Suppressor macrophage (primary cell): ENCODE measurements at places on chromosomes 4 and X.
A peak's percentile ranks its signal among the peaks of the same experiment; 100 is the strongest.

GRCh38 chr4:22019676-22020075 lies 71.1 kb upstream of the KCNIP4 start:
- no peak for DNase-seq

- DNase-seq, result no peak
These were observed 31.8 kb upstream of the ERVMER34-1 start for GRCh38 chr4:52783069-52783468.

GRCh38 chr4:96703265-96703664 lies 863.4 kb downstream of the PDHA2 start:
- no peak for DNase-seq

DNA sequence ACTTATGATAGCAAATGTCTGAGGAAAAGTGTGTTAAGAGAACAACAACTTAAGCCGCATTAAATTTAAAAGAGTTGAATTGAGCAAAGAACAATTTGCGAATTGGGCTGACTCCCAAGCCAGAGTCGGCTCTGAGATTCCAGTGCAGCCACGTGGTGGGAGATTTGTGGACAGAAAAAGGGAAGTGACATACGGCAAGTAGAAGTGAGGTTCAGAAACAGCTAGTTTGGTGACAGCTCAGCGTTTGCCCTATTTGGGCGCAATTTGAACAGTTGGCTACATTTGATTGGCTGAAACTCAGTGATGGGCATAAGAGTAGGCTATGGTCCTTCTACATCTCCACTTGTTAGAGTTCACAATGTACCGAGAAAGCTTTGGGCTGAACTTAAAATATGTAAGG lies 124.0 kb downstream of the PRKX start:
- peak; percentile 29 for DNase-seq

GRCh38 chr4:124903995-124904722 lies 191.6 kb upstream of the ANKRD50 start:
- no peak for DNase-seq

DNA sequence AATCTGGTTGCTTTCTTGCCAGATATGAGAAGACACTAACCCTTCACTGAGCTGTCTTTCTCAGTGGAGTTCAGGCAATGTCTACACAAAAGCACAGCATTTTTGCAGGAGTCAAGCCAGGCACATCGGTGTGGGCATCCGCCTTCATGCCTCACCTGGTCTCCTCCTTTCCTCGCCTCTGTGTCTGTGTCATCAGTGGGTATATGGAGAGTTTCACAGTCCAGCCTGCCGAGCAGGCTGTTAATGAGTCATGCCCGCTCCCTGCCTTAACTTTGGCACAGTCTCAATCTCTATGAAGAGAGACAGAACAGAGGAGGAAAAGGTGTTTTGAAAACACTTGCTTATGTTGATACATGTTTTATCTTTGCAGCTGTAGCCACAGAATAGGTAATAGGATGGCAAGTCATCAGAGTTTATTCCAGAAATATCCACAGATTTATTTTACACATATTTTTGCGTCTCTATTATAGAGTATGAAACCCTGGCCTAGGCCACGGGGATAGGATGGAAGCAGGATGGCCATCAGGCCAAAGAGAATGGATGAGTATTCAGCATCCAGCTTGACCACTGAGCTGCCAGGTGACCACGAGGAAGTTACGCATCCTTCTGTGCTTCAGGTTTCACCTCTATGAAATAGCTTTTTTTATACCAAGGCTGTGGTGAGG lies 32.8 kb upstream of the MAML3 start:
- DNase-seq, result no peak

- peak; percentile 13 for DNase-seq
These were observed 43.2 kb downstream of the SLC9A6 start for GRCh38 chrX:136028383-136028984.

GRCh38 chr4:26892480-26893150 lies 32.0 kb downstream of the STIM2 start:
- no peak for DNase-seq

GRCh38 chrX:104935581-104935980 lies 284.9 kb downstream of the TEX13A start:
- DNase-seq, result no peak

DNA sequence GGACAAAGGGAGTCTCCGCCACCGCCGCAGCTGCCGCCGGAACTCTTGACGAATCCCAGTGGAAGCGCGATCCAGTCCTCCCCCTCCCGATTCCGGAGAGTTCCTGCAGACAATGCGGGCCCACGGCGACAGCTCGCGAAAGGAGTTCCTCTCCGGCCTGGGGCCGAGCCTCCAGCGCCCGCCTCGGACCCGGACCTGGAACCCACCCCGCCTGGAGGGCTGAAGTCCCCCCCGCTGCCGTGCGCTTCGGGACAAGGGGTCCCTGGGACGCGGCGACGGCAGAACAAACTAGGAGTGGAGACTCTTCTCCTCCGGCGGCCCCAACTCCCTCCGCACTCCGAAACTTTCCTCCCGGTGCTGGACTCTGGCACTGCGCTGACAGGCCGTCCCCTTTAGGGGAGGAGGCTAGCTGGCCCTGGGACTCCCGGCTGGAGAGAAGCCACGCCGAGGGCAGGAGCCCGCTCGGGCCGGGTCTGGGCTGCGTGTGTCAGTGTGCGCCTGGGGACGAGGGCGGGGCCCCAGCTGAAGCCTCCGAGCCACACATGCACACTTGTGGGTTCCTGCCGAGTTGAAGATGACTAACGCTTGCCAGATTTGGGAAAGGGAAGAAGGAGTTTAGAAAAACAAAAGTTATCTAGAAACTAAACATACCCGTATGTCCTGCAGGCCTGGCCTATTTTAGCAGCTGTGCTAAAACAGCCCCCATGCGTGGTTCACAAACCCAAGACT lies at the start of gene ANTXR2:
Gene ANTXR2, minus strand, starts transcription at position 486 of the 729 bp plus-strand sequence. CDS start 669 bp downstream, outside the sequence.
- DNase-seq, result peak; percentile 93

GRCh38 chrX:54639018-54639345 lies 109.0 kb downstream of the GNL3L start:
- DNase-seq, result no peak

DNA sequence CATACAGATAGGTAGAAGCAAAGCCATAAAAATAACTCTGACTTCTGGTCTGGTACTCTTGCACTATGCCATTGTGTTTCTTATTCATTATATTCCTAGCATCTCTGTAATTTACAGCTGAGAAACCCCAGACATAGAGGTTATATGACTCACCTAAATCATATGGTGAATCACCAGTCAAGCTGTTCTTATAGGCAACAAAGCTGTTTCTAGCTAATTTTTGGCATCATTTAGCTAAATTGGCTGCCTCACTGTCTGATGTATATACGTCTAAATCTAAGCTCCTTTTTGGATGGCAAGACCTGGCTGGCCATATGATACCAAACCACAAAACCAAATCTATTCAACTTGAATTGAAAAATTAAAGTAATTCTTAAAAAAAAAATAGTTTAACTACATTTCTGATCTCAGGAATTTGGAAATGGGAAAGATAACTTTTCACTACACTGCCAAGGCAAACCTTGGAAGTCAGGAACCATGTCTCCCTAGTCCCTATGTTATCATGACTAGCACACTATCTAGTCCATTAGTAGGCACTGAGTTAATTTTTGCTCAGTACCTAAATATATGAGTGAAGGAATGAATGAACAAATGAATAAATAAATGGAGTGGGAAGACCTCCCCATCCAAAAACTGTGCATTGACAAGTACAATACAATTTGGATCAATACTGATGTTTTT lies 41.3 kb upstream of the STAG2 start:
- no peak for DNase-seq

- DNase-seq, result no peak
These were observed 212.2 kb downstream of the LDB2 start for GRCh38 chr4:16686195-16686594.

- no peak for DNase-seq
These were observed 1054.2 kb downstream of the ARAP2 start for GRCh38 chr4:35189988-35190613.

- no peak for DNase-seq
These were observed 236.7 kb upstream of the JADE1 start for GRCh38 chr4:128572778-128573241.

DNA sequence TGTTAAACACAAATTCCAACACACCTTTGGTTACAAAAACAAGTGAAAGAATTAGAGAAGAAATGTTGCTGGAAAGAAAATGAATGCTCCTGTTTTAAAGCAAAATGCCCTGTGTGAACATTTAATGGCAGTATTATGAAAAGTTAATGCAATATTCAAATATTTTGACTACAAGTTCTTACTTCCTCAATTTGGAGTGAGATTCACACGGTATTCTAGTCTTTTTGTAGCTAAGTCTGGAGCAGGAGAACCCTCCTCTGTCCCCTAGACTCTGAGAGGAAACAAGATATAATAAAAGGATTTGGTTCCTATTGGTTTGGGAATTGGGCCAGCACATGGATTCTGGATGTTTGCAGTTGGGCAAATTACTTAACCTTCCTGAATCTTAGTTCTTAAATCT lies 12.7 kb downstream of the MAD2L1 start:
- peak; percentile 9 for DNase-seq

DNA sequence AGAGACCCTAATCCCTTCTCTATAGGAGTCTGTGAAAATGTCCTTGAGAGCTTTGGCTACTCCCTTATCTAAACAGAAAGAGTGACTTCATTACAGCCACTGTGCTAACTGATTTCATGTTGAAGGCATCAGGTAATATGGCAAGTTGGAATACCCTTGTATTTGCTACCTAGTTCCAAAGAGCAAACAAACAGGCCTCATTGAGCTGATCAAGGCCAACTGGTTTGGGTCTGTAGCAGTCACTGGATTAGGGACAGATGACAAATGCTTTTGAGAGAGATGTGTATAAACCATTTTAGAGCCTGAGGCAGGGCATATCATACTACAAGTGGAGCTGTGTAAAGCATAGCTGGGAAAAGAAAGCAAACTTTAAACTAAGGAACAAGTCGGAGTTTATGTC lies 22.9 kb upstream of the PDLIM5 start:
- no peak for DNase-seq

- DNase-seq, result no peak
These were observed 3.6 kb upstream of the RENBP start for GRCh38 chrX:153948002-153948466.

GRCh38 chr4:54540931-54541330 lies 116.8 kb upstream of the KIT start:
- DNase-seq, result peak; percentile 17

GRCh38 chrX:10457092-10457491 lies 163.3 kb downstream of the MID1 start:
- DNase-seq, result peak; percentile 2

DNA sequence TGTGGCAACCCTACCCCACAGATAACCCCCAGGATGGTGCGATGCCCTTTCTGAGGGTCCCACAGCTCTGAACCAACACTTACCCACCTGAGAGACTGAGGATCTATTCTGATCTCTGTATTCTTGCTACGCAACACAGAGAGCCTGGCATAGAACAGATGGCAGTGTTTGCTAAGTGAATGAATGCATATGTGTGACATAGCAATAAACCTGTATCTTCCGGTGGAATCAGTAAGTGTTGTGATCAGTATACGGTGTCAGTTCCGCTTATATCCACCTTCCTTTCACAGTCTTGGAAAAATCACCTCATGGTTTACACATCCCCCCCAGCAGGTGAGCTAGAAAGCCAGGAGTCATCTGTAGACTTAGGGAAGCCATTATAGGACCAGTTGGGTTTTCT lies 5.9 kb upstream of the HSD17B10 start:
- no peak for DNase-seq
